Activated T-helper 9 cell treated with anti-CD3 and anti-CD28 coated beads, Interleukin-2, amount 50 U/mL, for 16 hours (primary cell): ENCODE measurements at places on chromosomes 5 and 9.

- DNase-seq, result no peak
These were observed 129.0 kb downstream of the TLE4 start for GRCh38 chr9:79700607-79701360.

DNA sequence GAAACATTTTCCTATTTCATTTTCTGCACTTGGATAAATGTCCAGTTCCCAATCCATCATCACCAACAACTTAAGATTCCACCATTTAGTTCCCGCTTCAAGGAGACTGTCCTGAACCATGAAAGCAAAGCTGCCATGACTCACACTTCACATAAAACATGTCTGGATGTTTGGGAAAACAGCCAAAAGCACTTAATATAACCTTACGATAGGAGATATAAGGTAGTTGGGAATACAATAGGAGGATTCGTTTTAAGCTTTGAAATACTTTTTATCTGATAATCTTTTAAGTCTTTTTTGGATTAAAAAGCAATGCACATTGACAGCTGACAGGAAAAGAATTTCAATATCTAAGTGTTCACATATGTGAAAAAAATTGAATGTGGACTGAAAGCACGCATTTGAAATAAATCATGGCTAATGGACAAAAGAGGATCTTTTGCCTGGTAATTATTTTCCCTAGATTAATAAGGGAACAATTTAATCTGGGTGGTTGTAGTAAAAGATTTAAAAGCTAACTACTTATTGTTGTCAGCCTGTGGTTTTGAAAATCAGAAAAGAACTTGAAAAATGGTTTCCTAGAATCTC is 17.3 kb upstream of the TGFBI start:
- no peak for DNase-seq

- no peak for DNase-seq
These were observed 4.3 kb upstream of the LNPEP start for GRCh38 chr5:96931605-96932004.

DNA sequence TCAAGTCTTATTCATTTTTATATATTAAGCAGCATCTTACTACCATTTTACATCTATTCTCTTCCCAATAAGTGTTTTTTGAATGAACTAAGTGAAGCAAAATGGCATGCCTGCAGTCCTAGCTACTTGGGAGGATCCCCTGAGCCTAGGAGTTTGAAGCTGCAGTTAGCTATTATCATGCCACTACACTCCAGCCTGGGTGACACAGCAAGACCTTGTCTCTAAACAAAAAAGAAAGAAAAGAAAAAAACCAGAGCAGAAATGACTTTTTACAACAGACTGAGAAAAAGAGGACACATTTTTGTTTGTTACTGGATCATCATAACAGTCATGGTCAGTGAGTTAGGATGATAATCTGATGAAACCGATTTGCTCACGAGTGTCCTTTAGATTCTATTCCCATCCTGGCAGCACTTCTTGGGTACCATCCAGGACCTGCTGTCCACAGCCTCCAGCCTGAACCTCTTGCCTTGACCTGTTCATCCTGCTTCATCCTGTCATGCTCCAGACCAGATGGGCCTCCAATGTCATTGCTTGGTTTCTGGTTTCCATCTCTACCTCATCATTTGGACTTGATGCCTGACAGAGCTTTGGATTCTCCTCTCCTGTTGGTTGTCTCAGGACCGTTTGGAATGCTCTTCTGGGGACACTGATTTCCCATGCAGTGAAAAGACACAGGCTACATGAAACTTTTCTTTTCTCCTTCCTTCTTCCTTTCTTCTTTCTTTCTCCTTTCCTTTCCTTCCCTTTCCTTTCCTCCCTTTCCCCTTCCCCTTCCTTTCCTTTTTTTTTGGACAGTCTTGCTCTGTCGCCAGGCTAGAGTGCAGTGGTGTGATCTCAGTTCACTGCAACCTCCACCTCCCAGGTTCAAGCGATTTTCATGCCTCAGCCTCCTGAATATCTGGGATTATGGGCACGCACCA is 50.1 kb upstream of the GLRX start:
- DNase-seq, result no peak

DNA sequence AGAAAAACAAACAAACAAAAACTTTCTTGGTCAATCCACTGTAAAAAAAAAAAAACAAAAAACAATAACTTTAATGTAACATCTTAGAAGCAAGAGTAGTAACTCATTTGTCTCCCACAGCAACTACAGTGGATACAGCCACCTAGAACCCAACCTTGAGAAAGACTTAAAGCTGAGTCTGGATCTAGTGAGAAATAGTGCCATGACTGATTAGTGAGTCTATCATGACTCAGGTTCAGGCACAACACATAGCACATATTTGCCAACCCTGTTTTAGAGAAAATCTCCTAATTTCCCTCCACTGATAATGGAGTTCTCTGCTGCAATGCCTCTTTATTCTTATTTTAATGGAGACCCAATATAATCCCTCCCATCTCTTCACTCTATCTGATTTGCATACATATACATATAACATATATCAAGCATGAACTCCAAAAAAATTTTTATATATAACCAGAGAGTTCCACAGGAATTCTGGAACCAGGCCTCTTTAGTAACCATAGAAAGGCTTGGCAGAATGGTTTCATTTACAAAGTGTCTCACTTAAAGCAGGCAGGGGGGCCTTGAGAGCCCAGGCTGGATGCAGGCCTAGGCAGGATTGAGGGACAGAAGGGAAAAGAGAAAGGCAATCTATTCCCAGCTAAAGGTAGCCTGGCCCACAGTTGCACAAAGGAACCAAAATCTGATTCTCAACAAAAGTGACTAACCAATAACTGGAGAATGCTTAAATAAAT is 11.9 kb upstream of the NR4A3 start:
- no peak for DNase-seq

DNA sequence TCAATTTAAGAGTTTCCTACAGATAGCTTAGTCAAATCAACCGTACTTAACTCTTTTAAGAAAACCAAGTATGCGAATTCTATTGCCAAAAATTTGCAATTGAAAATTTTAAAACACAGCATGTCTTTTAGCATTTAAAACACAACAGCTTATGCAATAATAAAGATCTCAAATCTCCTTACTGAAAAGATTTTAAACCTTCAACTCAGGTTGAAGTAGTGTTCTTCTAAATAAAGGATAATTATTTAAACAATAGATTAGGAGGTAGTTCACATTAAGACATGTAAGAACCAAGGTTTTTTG is 5.5 kb downstream of the NR3C1 start:
- DNase-seq, result no peak

- DNase-seq, result no peak
These were observed 1.1 kb upstream of the PFDN1 start for GRCh38 chr5:140303966-140304365.

DNA sequence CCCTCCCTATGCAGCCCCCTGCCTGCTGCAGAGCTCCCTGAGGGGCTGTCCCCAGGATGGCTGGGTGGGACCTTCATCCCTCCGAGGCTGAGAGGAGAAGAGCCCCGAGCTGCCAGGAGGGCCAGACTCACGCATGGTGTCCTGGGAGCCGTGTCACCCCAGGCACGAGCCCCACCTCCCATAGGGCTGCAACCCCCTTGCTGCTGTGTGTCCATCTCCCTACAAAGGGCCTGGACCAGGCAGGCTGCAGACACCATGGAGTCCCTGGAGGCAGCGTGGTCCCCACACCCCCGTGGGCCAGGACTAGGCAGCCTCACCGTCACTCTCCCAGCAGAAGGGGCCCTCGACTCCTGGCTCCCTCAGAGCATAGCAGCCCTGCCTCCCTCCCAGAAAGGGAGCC is 11.2 kb upstream of the SEC16A start:
- DNase-seq, result no peak

DNA sequence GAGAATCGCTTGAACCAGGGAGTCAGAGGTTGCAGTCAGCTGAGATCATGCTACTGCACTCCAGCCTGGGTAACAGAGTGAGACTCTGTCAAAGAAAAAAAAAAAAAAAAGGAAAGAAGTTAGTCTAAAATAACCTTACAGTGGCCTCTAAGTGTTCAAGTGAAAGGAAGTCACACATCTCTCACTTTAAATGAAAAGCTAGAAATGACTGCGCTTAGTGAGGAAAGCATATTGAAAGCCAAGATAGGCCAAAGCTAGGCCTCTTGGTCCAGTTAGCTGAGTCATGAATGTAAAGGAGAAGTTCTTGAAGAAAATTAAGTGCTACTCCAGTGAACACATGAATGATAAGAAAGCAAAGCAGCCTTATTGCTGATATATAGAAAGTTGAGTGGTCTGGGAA is 38.1 kb downstream of the ITGA1 start:
- DNase-seq, result no peak

DNA sequence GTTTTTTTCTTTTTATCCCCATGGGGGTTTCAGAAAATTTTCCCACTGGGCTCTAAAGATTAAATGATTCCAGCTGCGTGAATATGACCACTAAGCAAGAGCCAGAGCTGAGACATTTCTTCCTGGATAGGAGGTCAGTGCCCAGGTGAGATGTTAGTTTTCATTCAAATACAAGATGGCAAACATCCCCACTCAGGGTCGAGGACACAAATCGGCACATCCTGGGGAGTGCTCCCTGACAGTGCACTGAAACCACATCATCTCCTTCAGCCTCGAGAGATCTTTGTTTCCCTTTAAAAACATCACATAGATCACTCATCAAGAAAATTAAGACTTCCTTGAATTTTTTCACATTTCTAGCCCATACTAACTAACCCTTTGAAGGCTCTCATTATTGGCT is 273.2 kb upstream of the PANK3 start:
- DNase-seq, result no peak

DNA sequence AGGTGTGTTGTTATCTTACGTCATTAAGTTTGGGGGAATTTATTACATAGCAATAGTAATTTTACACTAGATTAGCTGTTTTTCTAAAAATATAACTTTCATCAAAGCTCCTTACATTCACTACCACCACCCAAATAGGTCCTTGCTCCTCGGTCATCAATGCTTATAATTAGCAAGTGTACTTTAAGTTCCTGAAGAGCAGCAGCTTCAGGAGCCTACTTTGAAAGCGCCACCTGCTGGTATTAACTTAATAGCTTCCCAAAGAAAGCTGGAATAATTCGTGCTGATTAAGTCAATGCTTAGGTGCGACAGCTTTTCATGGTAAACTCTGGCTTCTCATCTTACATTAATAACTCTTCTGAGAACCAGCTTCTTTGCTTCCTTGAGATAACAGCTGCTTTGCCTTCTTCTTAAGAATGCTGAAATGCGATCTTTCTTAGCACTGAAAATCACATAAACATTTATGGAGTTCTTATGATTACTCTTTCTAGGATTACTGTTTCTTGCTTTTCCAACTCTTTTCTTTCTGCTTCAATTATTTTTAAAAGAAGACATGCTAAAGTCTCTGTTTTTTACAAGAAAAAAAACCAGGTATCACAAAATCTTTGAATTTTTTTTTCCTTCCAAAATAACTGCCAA is 10.0 kb upstream of the C5 start:
- no peak for DNase-seq

DNA sequence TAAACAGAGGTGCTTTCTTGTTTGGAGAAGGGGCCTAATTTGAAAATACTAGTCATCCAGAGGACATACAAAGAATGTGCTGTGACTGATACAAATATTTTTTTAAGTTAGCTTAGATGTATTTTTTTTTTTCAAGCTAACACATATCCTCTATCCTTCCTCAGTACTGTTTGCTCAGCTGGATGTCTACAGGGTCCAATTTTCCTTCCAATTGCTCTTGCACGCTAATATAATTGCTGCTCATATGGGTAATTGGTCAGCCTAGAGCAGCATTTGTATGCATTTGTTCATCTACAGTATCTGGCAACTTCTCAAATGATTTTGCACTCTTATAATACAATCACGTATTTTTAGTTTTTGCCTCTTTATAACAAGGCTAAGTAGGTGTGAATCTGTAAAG is 84.7 kb downstream of the ZDHHC21 start:
- no peak for DNase-seq

GRCh38 chr9:128882677-128883603 is 1.0 kb downstream of the LRRC8A start:
- DNase-seq, result no peak

- no peak for DNase-seq
These were observed 68.8 kb downstream of the FEM1C start for GRCh38 chr5:115475788-115476187.

DNA sequence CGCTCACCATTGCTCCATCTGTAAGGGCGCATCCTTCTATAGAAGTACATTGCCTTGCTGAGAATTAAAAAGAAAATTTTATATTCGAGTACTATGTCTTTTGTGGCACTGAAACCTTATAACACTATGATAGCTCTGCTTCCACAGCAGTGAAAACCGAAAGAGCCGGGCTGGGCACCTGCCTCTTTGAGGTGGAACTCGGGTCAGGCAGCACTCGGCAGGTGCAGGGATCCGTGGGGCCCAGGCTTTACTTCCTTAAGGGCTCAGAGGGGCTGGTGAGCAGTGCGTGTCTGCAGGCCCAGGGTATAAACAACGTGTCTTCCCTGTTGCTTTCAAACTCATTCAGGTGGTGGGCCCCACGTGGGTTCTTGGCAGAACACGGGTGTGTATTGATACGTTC is 69.9 kb downstream of the OTULIN start:
- DNase-seq, result no peak

DNA sequence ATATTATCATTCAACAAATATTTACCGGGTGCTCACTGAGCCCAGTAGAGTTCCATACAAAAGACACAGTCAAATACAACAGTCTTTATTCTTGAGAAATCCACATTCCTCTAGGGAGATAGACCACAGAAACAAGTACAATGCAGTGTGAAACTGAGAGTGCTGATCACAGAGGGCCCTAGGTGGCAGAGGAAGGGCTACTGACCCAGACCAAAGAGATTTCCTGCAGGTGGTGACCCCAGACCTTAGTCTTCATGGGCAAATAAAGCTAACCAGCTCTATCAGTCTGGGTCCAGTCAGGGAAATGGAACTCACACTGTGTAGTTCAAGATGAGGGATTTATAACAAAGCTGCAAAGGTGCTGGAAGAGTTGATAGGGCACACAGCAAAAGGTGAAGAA is 110.4 kb upstream of the SLC27A6 start:
- DNase-seq, result no peak

- DNase-seq, result no peak
These were observed 138.4 kb downstream of the EGFLAM start for GRCh38 chr5:38396766-38397165.

DNA sequence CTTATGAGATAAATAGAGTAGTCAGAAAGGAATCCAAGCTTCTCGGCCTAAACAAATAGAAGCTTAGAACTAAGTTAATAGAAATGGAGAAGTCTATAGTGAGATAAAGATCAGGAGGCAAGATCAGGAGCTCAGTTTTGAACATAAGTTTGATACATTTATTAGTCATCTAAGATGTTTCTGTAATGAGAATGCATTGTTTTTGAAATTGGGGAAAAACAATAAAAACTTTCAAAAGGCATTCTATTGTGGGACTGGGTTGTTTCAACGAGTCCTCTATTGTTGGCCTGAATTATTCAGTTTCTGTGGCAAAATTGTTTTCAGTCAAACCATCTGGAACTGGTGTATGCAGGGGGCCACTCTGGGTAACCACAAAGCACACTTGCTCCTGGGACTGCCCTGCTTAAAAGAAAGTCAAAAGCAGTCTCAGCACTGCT is 181.0 kb upstream of the CLINT1 start:
- no peak for DNase-seq

- no peak for DNase-seq
These were observed 47.1 kb downstream of the CDK5RAP2 start for GRCh38 chr9:120532891-120533290.
